Stimulated activated CD4-positive, alpha-beta T cell treated with anti-CD3 and anti-CD28 coated beads, Interleukin-4, amount 100 ng/mL, for 1 hour (primary cell): ENCODE measurements at places on chromosomes 13 and 19.

DNA sequence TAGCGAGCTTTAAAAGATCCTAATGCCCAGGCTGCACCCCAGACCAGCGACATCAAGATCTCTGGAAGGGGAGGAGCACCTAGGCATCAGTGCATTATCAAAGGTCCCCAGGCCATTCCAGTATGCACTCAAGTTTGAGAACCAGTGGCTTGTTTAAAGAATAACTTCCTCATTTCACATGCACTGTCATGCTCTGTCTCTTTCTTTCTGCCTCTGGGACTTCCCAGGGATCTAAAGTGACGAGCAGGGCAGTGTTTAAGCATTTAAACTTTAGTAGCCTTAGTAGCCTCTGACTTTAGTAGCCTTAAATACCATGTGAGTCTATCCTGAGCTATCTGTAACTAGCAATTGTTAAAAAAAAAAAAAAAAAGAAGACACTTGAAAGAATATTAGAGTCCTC lies 8.9 kb upstream of the FARP1 start:
- no peak for DNase-seq

DNA sequence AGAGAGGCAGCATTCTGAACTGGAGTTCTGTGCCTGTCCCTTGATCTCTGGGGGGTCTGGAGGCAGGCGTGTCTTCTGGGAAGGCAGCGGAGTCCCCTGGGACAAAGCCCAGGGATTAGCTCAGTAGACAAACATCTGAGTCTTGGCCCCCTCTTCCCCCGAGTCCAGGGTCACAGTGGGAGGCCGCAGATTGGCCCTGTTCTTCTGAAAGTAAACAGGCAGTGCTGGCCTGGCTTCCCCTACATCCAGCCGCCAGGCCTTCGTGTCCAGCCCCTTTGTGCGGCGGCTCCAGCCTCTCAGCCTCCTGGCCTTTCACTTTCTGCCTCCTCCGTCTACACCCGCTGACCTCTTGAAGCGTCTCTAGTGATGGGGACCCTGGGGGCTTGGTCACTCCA lies 989 bp downstream of the NFILZ start:
- no peak for DNase-seq

DNA sequence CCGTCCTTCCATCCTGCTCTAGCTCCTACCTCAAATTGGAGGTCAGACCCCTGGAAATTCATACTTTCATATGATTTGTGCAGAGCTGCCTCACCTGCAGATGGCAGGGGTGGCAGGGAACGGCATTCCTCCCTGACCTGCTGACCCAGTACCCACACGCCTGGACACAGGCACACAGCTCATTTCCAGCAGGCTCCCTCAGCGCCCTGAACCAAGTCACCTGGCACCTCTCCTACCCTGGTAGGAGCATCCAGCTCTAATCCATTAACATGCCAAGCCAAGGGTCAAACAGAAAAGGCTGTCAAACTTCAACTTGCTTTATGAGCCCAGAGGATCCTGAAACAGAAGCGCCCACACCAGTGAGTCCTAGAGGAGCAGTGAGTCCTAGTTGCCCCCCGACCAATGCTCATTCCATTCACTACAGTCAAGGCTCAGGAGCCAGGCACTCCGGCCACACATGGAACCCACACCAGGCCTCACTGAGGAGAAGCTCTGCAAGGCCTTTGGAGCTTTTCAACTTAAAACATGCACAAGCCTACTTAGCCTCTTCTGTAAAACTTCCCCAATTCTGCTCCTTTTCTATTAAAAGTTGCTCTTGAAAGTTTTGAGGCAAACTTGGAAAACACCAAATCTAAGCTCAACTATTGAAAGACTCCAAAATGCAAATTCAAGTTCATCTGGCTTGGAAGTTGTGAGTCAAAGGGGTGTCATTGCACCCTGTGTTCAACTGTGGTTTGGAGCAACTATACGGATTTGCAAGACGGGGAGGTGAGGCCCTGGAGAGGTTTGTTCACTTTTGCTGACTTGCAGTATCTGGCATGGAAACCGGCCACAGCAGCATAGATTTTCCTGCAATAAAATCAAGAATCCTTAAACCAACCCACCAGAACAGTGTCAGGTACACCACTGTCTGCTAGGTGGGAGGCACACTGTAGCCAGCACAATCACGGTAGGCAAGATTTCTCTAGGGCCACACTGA lies 96.7 kb downstream of the CRYL1 start:
- DNase-seq, result no peak

DNA sequence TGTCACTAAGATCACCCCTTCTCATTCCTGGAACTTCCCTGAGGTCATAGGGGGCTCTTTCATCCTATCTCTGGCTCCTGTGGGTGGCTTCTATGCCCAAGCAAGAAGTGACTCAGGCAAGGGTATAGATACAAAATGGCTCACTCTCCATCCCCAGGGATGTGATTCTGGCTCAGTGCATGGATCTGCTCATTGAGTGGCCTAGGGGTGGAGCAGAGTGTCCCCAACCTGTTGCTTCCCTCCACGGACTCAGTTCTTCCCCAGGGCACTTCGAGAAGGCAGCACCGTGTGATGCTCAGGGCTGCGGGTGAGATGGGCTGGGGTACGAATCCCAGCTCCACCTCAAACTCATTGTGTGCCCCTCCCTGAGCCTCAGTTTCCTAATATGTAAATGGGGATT lies 136.4 kb downstream of the PTPRS start:
- DNase-seq, result no peak

GRCh38 chr19:33988601-33989000 lies 183.7 kb upstream of the LSM14A start:
- no peak for DNase-seq

DNA sequence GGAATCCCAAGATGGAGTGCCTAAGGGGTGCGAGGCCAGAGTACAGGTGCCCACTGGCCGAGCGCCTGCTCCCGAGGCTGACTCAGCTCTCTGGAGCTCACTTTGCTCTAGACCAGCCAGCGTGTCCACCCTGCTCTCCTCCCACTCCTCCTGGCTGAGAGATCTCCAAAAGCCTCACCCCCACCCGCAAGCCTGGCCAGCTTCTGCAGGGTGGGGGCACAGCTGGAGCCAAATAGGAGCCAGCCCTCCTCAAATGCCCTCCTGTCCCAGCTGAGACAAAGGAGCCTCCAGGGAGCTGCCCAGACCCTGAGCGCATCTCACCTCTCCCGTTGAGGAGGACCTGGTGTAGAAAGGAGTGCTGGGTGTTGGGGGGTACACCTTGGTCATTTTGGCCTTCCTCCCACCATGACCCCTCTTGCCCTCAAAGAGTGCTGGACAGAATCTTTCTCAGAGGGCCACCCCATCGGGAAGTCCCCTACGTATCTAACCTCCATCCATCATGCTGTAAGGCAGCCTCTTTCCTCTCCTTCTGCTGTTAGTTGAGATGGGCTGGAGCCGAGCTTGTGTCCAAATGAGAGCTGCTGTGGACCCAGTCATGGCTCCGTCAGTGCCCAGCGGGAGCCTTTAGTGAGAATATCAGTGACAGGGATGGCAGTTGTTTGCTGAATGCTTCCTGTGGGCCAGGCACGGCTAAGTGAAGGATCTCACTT lies 123.9 kb upstream of the VSTM2B start:
- DNase-seq, result no peak

- no peak for DNase-seq
Measured at GRCh38 chr13:30134578-30134977, 172.8 kb downstream of the KATNAL1 start.

- DNase-seq, result no peak
Measured at GRCh38 chr13:49246850-49247642, 679 bp upstream of the CDADC1 start.

DNA sequence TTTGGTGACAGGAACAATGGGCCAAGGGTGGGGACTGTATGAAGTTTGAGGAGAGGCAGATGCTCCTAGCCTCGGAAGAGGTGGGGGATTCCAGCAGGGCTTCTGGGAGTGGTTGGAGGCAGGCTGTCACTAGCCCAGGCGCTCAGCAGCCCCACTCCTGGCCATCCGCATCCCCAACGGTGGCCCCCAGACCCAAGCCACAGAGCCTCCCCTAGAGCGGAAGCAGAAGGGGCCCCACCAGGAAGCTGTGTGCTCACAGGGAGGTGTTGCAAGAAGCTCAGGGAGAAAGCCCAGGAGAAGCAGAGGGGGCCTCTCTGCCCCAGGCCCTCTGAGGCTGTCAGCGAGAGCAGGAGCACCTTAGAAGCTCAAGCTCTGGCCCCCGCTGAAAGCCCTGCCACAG lies 8.3 kb downstream of the PRAM1 start:
- DNase-seq, result no peak

- no peak for DNase-seq
Measured at GRCh38 chr13:89375839-89376238, 1704.7 kb downstream of the SLITRK5 start.

DNA sequence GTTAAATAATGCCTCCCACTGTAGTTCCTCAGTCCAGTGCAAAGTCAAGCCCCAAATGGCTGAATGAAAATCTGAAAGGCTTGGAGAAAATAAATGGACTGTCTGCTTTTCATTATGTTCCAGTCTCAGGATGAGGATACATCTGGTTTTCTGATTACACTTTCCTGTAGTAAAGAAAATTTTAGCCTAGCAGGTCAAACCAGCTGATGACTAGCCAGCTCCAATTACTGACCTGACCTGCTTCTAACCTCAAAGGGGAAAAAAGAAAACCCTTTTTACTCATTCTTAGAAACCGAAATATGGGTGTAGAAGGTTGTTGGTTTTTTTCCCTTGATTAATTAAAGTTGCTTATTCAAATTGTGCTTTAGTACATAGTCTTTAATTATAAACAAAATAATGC lies 418.4 kb downstream of the EFNB2 start:
- DNase-seq, result no peak

GRCh38 chr19:18433015-18433691 lies 4.8 kb downstream of the ISYNA1 start:
- peak; percentile 43 for DNase-seq

DNA sequence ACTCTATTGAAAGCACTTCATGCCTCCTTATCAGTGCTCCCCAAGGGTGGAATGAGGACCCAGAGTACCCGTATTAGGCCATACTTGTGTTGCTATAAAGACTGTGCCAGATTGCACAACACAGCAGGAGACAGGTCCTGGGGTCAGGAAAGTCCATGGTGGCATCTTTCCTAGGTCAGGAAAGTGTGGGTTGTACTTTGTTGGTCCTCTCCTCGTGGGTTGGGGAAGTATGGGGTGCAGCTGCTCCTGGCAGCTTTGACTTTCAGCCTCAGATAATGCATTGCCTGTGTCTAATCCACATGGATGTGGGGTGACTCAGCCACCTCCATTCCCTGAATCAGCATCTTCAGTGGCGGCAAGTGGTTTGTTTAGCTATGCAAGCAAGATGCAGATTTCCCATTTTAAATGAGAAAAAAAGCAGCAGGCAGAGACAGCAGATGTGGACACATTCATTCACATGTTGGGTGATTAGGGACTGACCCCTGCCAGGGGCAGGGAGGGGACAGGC lies 8.4 kb upstream of the CYP2B6 start:
- DNase-seq, result no peak

DNA sequence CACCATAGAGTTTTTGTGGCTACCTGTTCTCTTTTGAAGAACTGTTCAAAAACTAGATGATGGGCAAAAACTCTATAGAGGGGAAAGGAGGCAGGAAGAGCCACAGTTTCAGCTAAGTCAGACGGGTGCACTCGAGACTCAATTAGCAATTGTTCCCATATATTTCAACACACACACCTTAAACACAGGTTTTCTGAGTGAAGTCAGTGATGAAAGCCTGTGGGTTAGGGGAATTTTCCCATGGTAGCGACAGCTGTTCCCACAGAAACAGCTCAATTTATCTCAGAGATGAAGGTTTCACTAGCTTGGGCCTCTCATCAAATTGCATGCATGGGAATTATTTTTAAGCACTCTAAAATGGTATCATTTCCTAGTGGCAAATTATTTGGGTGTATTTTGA lies 143.4 kb downstream of the ZIC5 start:
- DNase-seq, result no peak

DNA sequence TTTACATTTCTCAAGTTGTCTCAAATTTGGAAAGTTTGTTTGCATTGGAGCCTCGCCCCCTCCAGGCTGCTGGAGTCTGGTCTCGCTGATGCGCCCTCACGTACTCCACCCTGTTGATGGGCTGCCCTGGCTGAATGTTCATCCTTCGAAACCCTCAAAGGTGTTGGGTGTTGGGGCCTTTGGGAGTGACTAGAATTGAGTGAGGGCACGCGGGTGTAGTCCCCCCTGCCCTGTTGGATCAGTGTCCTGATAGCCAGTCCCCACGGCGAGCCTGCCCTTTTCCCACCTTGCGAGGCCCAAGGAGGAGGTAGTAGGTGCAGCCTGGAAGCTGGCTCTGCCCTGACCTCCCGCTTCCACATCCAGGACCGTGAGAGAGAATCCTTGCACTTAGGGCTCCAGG lies 14.8 kb downstream of the TFDP1 start:
- no peak for DNase-seq

DNA sequence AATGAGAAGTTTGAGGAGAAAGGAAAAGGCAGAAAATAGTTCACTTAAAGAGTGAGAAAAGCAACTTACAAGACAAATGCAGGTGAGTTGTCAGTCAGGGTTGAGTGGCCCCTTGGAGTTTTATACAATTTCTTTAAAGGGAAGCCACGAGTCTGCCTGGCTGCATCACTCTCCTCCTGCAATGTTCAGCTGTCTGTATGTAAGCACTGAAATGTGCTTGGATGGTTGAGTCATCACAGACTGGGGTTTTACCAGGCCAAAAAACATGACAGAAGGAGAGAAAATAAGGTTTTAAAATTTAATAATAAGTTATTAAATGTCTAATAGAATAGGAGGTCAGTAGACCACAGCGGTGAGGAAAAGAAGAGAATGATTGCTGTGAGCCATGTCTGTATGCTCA lies 51.0 kb upstream of the FGF14 start:
- DNase-seq, result no peak

DNA sequence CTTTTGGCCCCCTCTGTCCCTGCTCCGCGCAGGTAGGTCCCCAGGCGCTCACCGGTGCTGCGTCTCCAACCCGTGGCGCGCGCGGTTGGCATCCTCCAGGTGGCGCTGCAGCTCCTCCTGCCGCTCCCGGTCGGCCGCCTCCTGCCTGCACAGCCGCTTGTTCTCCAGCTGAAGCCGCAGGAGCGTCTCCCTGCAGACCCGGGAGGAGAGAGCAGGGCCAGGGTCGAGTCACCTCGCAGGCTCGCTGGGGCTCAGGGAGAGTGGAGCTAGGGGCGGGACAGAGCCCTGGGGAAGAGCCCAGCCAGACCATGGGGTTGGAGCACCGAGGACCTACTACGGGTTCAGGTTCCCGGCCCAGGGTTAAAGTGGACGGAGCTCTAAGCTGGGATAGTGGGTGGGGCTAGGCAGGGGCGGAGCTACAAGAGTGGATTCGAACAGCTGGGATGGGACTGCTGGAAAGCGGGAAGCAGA lies 9.3 kb downstream of the HOOK2 start:
- DNase-seq, result peak; percentile 77

DNA sequence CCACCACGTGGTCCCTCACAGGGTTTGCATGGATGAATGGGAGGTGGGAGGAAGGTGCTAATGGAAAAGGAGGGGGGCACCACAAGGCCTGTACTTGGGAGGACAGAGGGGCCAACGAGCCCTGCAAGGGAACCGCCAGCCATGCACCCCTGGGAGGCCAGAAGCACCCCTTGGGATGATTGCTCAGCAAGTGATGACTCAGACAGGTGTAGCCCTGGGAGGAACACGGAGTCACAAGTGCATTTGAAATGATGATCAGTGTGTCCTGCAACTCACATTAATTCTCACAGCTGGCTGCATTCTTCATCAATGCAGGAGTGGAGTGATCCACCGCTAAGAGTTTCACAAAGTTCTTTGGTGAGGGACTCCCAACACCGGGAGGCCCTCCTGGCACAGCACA lies 82.8 kb upstream of the ZNF254 start:
- no peak for DNase-seq

GRCh38 chr13:42924344-42924743 lies 67.7 kb downstream of the EPSTI1 start:
- no peak for DNase-seq
